ENCODE measurements at places on chromosomes 6 and 20. TPM values are rescaled to one million over a fixed set of nuclear protein-coding genes. Genes with fewer than 3 reads are reported as not detected.

GRCh38 chr6:117487821-117488220 lies 5.3 kb downstream of the DCBLD1 start:
- peaks cover 6% of the 10 kb centered on the region for H3K4me1 ChIP-seq
- no peaks in the 10 kb centered on the region for H3K36me3 ChIP-seq
- H3K27me3 ChIP-seq, result peaks cover 16% of the 10 kb centered on the region
- H3K4me3 ChIP-seq, result no peak overlapping the region
- DNase-seq, result no peak
- H3K27ac ChIP-seq, result no peak overlapping the region

DNA sequence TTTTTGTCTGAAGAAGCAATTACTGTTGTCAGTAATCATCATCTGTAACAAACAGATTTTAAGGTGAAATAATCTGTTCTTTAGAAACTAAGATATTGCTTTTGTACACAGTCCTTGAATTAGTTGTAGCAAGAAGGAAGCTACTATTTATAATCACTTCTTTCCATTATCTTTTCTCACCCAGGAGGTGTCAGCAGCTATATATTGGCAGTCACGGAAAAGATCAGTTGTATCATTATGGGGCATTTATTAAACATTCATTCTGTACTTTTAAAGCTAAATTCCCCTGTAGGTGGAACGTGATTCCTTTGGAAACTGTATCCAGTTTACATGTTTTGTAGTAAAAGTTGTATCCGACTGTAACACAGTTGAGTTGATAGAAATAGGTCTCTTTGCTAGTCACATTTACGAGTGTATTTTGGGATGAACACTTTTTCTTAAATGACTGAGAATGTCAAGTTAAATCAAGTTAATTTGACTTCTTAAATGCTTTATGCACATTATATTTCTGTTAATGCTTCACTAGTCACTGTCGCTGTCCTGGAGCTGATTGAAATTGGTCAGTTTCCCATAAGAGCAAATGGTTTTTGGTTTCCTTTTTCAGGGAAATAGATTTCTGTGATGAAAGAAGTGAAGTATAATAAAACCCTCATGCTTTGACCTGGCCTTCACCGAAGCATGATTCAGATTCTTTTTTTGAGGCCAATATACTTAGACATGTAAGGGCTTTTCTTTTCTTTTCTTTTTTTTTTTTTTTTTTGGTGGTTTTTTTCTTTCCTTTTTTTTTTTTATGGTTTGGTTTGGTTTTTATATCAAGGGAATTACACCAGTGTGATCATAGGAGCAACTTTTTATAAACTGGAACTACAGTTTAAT lies 5.1 kb downstream of the QKI start:
- no peaks in the 10 kb centered on the region for H3K27me3 ChIP-seq
- no peak overlapping the region for H3K4me3 ChIP-seq
- no peak for DNase-seq
- peaks cover 52% of the 10 kb centered on the region for H3K4me1 ChIP-seq

GRCh38 chr6:77678048-77678447 lies 25.2 kb downstream of the MEI4 start:
- no peak overlapping the region for H3K27ac ChIP-seq
- H3K4me1 ChIP-seq, result no peaks in the 10 kb centered on the region
- H3K27me3 ChIP-seq, result no peaks in the 10 kb centered on the region
- no peaks in the 10 kb centered on the region for H3K36me3 ChIP-seq
- DNase-seq, result no peak
- H3K4me3 ChIP-seq, result no peak overlapping the region

- H3K36me3 ChIP-seq, result no peaks in the 10 kb centered on the region
- H3K27ac ChIP-seq, result no peak overlapping the region
- no peak for DNase-seq
These were observed 3.6 kb downstream of the MAP3K7 start for GRCh38 chr6:90583179-90583835.

- no peaks in the 10 kb centered on the region for H3K27me3 ChIP-seq
- DNase-seq, result no peak
- no peaks in the 10 kb centered on the region for H3K36me3 ChIP-seq
- no peak overlapping the region for H3K4me3 ChIP-seq
These were observed 167.2 kb upstream of the KCNG1 start for GRCh38 chr20:51189814-51190782.

DNA sequence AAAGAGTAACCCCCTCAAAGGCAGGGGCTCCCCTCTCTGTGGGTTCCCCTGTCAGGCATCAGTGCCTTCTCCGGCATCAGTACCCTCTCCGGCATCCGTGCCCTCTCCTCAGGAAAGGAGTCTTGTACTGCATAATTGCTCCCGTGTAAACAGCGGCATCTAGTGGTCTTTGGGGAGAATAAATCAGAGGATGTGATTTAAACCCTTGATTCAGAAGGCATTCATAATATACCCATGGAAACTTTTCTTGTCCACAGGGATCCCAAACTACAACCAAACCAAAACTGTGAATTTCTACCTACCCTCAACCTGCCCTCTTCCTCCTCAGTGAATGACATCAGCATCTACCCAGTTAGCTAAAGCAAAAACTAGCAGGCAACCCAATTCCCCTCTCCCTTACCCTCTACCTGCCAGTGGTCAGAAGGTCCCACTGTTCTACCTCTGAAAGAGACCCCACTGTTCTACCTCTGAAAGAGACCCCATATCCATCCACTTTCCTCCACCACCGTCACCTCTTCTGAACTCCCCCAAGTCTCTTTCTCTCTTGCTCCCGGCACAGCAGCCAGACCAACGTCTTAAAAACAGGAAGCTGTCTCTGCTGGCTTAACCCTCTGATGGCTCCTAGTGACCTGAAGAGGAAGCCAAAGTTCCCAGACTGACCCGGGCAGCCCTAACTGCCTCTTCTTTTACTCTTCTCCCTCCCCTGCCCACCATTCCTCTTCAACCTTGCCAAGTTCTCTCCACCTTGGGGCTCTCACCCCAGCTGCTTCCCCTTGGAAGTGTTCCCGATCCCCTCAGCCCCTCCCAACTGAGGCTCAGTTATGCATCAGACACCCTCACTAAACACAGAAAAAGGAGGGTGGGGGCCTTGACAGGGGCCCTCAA lies 27.2 kb downstream of the UBE2V1 start:
- H3K27ac ChIP-seq, result peak overlapping the region; percentile 86
- peaks cover 3% of the 10 kb centered on the region for H3K36me3 ChIP-seq
- peak; percentile 90 for DNase-seq
- H3K27me3 ChIP-seq, result no peaks in the 10 kb centered on the region

- H3K27ac ChIP-seq, result no peak overlapping the region
- H3K4me3 ChIP-seq, result no peak overlapping the region
- no peaks in the 10 kb centered on the region for H3K27me3 ChIP-seq
- DNase-seq, result no peak
- no peaks in the 10 kb centered on the region for H3K36me3 ChIP-seq
These were observed 48.3 kb downstream of the PTPN1 start for GRCh38 chr20:50558483-50558925.

DNA sequence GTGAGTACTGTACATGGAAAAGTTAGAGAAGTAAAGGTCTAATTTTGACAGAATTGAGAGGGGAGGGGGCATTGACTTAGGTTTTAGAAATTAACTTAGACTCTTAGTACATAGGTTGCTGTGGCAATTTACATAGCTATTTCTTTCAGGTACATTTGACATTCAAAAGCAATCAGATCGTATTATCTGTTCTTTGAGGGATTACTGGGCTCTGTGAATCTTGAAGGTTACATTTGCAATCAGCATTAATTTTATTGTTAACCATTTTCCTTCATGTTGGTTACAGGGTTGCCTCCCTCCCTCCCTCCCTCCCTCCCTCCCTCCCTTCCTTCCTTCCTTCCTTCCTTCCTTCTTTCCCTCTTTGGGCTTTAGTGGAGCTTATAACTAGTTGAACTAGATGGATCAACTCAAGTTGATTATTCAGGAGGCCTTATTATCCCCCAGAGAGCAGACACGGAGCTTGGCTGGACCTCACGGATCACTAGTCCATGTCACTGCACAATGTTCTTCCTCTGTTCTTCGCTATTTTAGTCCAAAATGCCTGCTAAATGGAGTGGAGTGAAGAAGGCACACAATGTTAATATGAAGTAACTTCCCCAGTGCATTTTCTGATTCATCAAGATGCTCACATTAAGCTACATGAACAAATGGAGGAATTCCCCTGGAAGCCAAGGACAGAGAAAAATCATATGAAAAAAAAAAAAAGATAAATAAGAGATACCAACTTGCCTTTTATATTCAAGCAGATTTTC lies 87.8 kb downstream of the PLCB4 start:
- DNase-seq, result no peak
- H3K36me3 ChIP-seq, result no peaks in the 10 kb centered on the region
- peaks cover 18% of the 10 kb centered on the region for H3K4me1 ChIP-seq
- H3K27me3 ChIP-seq, result no peaks in the 10 kb centered on the region
- no peak overlapping the region for H3K27ac ChIP-seq

DNA sequence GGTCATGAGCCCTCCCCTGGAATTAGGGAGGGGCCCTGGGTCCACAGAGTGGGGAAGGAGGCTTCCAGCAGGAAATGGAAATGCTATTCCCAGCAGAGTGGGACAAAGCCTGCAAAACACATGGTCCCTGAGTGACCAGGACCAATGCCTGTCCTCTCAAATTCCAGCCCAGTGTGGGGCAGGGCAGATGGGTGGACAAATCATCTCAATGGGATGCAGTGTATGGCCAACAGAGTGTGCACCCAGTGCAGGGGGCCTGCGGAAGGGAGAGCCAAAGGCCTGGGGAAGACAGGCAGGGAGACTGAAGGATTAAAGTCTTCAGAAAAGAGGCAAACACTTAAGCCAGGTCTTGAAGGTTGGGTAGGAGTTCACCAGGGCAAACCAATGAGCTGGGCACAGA lies 28.7 kb upstream of the PHACTR3 start:
- no peaks in the 10 kb centered on the region for H3K36me3 ChIP-seq
- H3K27ac ChIP-seq, result no peak overlapping the region
- no peak for DNase-seq
- H3K4me1 ChIP-seq, result peaks cover 4% of the 10 kb centered on the region
- no peak overlapping the region for H3K4me3 ChIP-seq

DNA sequence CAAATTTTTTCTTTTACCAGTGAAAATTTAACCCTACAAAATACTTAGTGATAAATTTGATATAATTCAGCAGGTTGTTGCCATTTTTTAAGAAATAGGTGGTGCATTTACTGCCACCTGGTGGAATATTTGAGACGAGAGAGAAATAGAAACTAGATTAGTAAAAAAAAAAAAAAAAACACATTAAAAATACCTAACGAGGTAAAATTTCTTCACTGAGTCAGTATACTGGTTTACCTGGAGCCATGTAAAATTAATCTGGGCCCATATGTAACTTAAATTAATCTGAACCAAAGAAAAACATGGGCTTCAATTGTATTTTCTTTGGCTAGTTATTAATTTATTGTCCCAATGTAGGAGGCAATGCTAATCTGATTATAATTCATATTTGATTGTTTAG lies 520.8 kb downstream of the EPM2A start:
- H3K4me3 ChIP-seq, result no peak overlapping the region
- H3K27ac ChIP-seq, result no peak overlapping the region
- H3K36me3 ChIP-seq, result no peaks in the 10 kb centered on the region
- H3K4me1 ChIP-seq, result no peaks in the 10 kb centered on the region
- peak; percentile 57 for DNase-seq

DNA sequence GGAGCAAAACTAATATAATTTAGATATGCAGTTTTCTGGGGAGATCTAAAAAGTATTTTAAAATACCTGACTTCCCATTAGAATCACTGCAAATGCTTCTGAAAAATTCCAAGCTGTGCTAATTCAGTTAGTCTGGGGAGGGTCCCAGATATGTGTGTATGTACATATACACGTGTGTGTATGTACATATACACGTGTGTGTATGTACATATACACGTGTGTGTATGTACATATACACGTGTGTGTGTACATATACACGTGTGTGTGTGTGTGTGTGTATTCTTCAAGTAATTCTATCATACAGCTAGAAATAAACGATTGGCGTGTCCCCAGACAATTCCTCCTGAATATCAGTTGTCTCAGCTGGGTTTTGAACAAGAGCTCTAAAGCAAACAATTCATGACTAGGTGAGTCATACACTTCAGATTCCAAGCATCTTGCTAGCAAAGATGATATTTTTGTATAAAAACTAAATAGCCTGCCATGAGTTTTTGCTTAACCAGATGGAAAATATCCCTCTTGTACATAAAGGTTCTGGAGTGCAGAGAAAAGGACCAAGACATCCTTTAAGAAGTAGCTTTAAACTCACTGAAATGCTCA lies 58.2 kb downstream of the SPACA1 start:
- no peak for DNase-seq
- no peaks in the 10 kb centered on the region for H3K27me3 ChIP-seq
- H3K4me1 ChIP-seq, result peaks cover 7% of the 10 kb centered on the region
- no peak overlapping the region for H3K4me3 ChIP-seq
- no peaks in the 10 kb centered on the region for H3K36me3 ChIP-seq

DNA sequence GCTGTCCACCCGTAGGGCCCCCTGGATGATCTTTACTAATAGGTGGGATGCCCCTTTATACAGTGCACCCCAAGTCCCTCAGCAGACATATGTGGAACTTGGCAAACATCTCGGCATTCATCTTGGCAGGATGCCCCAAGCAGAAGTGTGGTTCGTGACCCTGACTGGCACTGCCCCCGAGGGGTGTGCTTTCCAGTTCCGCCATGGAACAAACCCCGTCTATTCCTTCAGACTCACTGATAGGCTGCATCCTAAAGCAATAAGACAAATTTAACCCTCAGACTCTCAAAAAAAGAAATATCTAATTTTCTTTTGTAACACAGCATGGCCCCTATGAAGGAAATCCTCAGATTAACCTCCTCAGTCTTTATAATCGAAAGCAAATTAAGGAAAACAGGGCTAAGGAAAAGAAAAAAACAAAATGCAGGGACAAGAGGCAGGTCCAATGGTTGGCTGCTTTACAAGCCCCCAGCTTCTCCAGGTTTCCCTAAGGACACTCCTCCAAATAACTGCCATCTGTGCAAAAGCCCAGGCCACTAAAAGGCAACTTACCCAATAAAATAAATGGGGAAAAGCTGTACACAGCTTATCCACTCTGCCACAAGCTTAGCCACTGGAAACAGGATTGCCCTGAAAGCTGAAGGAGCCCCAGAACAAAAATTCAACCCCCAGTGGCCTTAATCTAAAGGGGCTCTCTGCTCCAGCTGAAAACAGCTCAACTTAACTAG lies 30.5 kb upstream of the RIPK1 start:
- no peaks in the 10 kb centered on the region for H3K27me3 ChIP-seq
- H3K4me1 ChIP-seq, result peaks cover 25% of the 10 kb centered on the region
- H3K4me3 ChIP-seq, result no peak overlapping the region
- no peak overlapping the region for H3K27ac ChIP-seq
- DNase-seq, result no peak
- no peaks in the 10 kb centered on the region for H3K36me3 ChIP-seq

DNA sequence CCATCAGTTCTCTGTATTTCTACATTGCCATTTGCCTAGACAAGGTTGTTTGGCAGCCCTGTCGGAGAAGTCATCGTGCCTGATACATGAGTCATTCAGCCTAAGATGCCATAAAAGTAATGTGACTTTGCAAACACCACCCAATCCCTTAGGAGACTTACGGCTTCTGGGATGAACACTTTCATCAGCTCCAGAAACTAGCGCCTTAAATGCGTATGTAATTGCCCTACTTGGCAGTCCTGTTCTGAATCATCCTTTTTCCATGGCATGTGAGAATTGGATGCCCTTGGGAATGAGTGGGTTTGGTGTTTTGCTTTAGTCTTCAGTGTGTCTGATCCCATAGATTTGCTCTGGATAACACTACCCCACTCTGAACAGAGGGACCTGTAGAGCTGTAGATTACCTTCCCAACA lies 158.5 kb downstream of the SASH1 start:
- no peaks in the 10 kb centered on the region for H3K27me3 ChIP-seq
- H3K4me1 ChIP-seq, result no peaks in the 10 kb centered on the region

Gene PSORS1C1
- total RNA-seq, result 0.16 TPM

Gene GABRR1
- 0.16 TPM for total RNA-seq

Gene OR12D1
- not detected for total RNA-seq

Gene SSTR4
- not detected for total RNA-seq

Gene C6orf120
- 49.3 TPM for total RNA-seq
